Cardiac muscle cell (in vitro differentiated cells and primary cell): ENCODE measurements at places on chromosomes 5 and 9. TPM values are rescaled to one million over a fixed set of nuclear protein-coding genes. Genes with fewer than 3 reads are reported as not detected.

MELK gene
- total RNA-seq, result 6.9 and 17.4 TPM in 2 replicates

TBC1D2 gene
- total RNA-seq, result 2.7 and 5.5 TPM in 2 replicates

- no peaks in the 10 kb centered on the region for H3K4me1 ChIP-seq
- no peaks in the 10 kb centered on the region for H3K27me3 ChIP-seq
- no peak for DNase-seq
- no peak overlapping the region for H3K27ac ChIP-seq
- no peaks in the 10 kb centered on the region for H3K36me3 ChIP-seq
These were observed 115.9 kb downstream of the KIF4B start for GRCh38 chr5:155129513-155129880.

- H3K4me1 ChIP-seq, result no peaks in the 10 kb centered on the region
- H3K36me3 ChIP-seq, result no peaks in the 10 kb centered on the region
- H3K4me3 ChIP-seq, result no peak overlapping the region
- H3K27ac ChIP-seq, result no peak overlapping the region
These were observed 410.7 kb downstream of the DTWD2 start for GRCh38 chr5:118577621-118578020.

DNA sequence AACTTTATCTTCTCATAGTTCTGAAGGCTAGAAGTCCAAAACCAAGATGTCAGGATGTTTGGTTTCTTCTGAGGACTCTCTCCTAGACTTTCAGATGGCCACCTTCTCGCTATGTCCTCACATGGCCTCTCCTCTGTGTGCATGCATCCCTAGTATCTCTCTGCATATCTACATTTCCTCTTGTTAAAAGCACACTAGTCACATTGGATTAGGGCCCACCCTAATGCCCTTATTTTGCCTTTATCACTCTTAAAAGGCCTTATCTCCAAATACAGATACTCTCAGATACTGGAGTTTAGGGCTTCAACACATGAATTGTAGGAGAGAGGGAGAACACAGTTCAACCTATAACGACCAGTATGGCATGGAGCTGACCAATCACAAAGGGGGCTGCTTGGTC lies 151.7 kb downstream of the PRELID2 start:
- no peak overlapping the region for H3K4me3 ChIP-seq
- no peaks in the 10 kb centered on the region for H3K27me3 ChIP-seq
- H3K36me3 ChIP-seq, result no peaks in the 10 kb centered on the region
- H3K27ac ChIP-seq, result no peak overlapping the region
- DNase-seq, result no peak

GRCh38 chr5:178625679-178626483 lies 969 bp downstream of the CLK4 start:
- H3K36me3 ChIP-seq, result peaks cover 22% of the 10 kb centered on the region
- DNase-seq, result peak; percentile 64
- peaks cover 8% of the 10 kb centered on the region for H3K4me1 ChIP-seq
- peak overlapping the region; percentile 97 for H3K27ac ChIP-seq
- peak overlapping the region; percentile 89 for H3K4me3 ChIP-seq

GRCh38 chr5:155303120-155303519 lies 289.6 kb downstream of the KIF4B start:
- no peak overlapping the region for H3K27ac ChIP-seq
- H3K36me3 ChIP-seq, result no peaks in the 10 kb centered on the region
- H3K4me3 ChIP-seq, result no peak overlapping the region
- DNase-seq, result no peak
- no peaks in the 10 kb centered on the region for H3K27me3 ChIP-seq
